Heart right ventricle (tissue), 16 donors: ENCODE measurements at places on chromosomes 5 and 9.

DNA sequence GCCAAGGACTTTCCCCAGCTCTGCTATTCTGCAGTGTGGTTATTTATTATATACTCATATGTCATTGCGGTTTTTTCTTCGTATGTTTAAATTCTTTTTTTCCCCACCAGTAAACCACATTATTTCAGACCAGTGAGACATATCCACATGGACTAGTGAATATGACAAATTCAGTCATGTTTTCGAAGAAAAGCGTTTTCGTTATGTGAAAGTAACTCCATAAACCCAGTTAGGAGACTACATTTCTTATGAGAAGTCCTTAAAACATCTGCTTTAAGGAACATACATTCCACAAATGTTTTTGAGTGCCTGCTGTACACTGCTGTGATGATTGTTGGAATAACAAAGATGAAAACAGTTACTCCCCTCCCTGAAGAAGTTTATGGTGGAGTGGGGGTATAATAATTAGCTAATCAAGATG is 591.8 kb upstream of the CLINT1 start:
- DNase-seq: no peak

- DNase-seq: no peak
These were observed 16.6 kb upstream of the SYNPO start for GRCh38 chr5:150623878-150624216.

DNA sequence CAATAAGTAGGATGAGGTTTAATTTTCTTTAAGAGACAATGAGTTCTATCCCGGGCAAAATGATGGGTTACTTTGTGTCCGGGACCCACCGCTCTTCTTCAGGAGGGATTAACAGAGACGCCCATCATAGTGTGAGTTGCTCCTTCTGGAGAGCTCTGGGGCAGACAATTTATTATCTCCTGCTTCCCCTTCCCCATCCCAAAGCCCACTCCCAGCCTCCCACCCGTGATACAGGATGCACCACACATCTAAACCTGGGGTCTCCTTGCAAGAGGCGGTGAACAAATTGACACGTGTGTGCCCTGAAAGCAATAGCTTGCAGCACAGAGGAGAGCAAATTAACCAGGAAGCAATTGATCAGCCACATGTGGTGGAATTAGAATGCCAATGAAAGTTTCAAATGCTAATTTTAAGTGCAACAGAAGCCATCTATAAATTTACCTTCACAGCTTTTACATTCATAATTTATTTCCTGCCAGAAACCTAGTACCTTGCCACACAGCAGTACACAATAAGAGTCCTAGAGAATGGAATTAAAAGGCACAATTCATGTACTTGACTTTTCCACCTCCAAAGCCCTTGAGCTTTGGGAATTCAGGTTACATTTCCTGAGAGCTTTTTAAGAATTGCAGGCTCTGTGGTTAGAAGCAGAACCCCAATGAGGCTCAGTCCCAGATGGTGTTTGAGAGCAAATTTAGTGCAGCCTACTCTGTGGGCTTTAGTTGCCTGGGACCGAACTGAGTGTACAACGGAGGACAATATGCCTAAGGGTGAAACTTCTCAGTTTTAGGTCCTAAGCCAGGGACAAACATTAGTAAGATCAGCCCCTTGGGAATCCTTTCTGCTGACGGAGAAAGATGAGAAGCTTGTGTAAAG is 399.6 kb downstream of the MED10 start:
- DNase-seq: no peak

DNA sequence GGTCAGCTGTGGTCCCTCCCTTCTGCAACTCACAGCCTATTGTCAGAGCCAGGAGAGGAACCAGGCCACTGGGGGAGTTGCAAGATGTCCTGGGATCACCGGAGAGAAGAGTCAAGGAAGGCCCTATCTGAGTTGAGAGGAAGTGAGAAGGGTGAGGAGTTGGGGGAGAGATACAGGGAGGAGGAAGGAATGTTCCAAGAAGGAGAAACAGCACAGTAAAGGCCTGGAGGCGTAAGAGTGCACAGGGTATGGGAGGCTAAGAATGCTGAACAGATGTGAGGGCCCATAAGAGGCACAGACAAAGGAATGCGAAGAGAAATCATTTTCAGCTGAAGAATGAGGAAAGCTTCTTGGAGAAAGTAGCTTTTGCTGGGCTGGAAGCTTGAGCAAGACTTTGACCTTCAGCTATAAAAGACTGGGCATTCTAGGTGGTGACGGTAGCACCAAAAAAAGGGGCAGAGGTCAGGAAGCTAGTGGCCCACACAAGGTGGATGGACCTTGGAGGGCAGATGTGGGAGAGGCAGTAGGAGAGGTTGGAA is 21.6 kb upstream of the CSF1R start:
- no peak for DNase-seq

DNA sequence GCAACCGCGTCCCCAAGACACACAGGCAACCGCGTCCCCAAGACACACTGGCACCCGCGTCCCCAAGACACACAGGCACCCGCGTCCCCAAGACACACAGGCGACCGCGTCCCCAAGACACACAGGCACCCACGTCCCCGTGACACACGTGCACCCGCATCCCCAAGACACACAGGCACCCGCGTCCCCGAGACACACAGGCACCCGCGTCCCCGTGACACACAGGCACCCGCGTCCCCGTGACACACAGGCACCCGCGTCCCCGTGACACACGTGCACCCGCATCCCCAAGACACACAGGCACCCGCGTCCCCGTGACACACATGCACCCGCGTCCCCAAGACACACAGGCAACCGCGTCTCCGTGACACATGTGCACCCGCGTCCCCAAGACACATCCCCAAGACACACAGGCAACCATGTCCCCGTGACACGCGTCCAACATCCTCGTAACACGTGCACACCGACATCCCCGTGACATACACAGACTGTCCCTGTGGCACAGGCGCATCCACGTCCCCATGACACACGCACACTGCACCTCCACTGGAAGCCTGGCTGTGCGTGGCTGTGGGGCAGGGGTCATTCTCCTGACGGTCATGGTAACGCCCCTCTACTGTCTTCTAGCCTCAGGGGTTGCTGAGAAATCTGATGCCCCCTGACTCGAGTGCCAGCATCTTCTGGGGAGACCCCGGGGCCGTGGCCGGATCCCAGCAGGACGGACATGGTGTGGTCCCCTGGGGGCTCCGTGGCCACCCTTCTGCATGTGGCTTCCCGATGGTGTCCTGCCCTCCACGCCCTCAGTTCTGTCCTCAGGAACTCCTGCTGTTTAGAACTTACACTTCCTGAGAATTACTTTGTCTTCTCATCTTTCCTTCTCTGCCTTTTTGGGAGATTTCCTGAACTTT is 24.1 kb downstream of the EXD3 start:
- no peak for DNase-seq

DNA sequence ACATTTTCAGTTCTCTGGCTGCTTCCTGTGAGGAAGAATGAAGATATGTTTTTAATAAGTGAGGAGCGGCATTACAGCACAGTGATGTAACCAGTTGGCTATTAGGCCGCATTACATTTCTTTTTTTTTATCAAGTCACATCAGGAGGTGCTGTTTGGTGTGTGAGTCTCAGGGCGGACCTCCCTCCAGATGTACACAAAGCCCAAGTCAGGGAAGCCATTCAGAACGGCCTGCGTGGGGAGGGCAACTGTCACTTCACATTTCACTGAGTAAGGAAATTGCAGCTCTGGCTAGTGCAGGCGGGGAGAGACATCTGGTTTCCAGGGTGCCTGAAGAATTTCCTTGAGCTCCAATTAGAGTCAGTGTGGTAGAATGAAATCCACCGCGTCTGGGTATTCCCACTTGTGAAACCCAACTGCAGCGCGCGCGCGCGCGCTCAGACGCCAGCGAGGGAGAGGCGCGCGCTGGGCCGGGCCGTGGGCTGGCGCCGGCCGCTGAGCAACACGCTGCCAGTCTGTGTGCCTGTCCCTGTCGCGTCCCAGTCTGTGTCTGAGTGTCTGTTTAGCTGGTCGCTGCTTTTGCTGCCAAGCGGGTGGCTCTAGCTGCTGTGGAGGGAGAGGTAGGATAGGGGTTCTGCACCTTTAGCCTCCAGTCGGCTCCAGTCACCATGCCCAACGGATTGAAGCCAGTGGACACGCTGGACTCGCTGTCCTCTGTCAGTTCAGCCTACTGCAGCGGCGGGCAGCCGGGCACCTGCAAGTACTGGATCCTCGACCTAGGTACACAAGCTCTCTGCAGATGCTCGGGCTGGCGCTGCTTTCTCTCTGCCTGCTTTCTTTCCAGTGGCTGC is 140.8 kb upstream of the OTULINL start:
- DNase-seq: peak; percentile 62

DNA sequence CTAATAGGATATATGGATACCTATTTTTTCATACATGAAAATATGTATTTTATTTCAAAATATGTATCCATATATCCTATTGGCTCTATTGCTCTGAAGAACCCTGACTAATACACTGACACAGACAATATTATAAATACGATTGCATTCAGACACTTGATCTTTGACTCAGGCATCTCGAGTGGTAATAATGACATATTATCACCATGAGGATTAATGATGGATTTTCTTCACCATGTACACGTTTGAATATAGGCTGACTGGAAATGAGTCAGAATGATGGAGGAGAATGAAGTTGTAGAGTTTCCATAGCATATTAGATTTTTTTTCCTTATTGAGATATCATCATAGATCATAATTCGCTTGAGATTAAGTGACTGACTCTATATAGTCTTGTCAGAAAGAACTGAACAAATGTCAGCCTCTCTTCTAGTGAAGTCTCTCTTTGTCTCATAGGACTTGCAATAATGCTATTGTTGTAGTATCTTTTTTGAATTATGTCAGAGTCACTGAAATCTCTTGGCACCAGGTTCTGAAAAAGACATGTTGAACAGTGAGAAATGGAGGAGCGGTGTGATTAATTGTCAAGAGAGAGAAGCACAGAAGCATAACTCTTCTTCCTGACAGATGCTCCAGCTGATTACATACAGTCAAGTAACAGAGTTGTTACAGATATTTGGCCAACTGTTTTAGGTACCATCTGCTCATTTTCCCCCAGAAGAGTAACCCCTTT is 41.4 kb upstream of the SLCO6A1 start:
- DNase-seq: no peak

DNA sequence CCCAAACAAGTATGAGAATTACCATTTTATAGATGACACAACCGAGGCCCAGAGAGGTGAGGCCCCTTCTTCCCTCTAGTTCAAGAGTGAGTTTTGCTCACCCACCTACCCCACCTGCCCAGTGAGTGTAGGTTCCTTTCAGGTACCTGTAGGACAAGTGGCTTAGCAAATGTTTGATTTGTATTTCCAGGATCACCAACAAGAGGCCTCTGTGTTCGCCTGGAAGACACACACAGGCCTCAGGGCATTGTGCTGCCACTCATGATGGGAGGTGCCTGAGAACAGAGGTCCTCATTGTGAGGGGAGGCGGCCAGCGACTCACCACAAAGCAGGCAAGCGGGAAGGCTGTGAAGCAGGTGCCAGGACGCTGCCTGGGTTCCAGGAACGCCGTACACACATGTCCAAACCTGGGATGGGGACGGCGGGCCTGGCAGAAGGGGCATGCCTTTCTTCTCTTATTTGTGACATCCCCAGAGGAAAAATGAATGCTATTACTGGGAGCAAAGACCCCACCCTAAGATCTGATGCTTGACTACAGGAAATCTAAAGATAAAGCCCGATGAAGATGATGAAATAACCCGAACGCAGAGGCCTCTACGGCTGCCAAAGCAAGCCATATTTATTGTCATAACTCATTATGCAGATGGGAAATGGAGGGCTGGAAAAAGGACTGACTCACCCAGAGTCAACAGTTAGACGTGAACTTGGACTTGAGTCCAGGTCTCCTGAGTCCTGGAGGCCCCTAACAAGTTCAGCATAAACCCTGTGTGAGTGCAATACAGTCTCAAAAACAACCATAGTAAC is 60.2 kb upstream of the SLC25A51 start:
- no peak for DNase-seq

GRCh38 chr5:77483682-77484081 is 8.4 kb downstream of the WDR41 start:
- DNase-seq: no peak

DNA sequence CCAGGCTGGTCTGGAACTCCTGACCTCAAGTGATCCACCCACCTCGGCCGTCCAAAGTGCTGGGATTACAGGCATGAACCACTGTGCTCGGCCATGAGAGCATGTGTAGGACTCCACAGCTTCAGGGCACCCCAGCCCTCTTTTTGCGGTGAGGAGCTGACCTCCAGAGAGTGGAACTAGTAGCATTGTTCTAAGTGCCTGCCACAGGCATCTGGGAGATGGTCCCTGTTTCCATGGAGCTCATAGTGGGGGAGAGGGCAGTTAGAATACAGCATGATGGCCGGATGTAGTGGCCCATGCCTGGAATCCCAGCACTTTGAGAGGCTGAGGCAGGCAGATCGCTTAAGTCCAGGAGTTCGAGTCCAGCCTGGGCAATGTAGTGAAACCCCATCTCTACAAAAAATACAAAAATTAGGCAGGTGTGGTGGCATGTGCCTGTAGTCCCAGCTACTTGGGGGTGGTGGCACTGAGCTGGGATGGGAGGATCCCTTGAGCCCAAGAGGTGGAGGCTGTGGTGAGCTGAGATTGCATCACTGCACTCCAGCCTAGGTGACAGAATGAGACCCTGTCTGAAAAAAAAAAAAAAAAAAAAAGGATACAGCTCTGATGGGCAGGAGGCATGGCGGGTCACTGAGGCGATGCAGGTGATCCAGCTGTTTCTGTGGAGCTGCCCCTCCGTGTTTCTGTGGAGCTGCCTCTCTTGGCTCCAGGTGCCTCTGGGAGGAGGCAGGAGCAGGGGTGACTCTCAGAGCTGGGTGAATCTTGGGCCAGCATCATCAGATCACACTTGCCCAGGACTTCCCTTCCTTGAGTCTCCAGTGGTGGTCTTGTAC is 4.2 kb downstream of the ASS1 start:
- DNase-seq: no peak

DNA sequence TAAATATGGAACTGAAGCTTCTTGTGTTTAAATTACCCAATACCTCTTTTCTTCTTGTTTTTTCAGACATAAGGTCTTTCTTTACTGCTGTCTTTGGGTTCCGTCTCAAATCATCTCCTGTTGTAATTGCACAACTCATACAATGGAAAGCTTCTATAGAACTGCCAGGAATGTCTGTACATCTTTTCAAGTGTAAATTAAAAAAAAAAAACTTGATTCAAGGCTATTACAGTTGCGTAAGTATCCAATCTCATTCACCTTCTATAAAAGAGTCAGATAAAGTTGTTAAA is 243.5 kb downstream of the ICE1 start:
- no peak for DNase-seq

GRCh38 chr5:178770621-178771020 is 40.2 kb upstream of the ZNF354A start:
- no peak for DNase-seq

DNA sequence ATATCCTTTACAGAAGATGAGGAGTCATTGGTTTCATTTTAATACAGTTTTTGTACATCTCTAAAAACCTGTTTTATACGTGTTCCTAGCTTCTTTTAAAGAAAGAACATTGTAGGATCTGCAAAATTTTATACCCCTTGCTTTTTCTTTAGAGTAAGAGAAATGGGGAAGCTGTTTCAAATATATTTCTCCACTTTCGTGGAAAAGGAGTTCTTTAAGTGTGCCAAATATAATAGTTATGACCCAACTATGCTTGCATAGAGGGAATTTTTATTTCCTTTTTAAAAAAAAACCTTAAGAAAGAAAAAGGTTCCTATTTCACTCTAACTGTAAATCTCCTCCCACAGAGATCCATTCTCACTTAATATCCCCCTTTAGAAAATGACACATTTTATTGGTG is 27.5 kb upstream of the DMAC1 start:
- DNase-seq: no peak

- no peak for DNase-seq
These were observed 23.9 kb downstream of the GOLM1 start for GRCh38 chr9:86075132-86076109.
